ENCODE measurements at places on chromosomes 2 and 18. TPM values are rescaled to one million over a fixed set of nuclear protein-coding genes. Genes with fewer than 3 reads are reported as not detected.

The DPP4 gene
- 1.3 TPM for total RNA-seq

The RESP18 gene
- not detected for total RNA-seq

The PLEKHB2 gene
- 149 TPM for total RNA-seq

The MTX2 gene
- total RNA-seq: 29.2 TPM

The ATP5F1A gene
- 674 TPM for total RNA-seq

The IL36RN gene
- total RNA-seq: 8.4 TPM

The SERPINB7 gene
- total RNA-seq: 53.0 TPM

The TMEM163 gene
- 0.72 TPM for total RNA-seq

The RHOB gene
- 75.2 TPM for total RNA-seq

The ASB18 gene
- total RNA-seq: not detected

The LIMS4 gene
- not detected for total RNA-seq
